ENCODE measurements at places on chromosomes 16 and 17. TPM values are rescaled to one million over a fixed set of nuclear protein-coding genes. Genes with fewer than 3 reads are reported as not detected.

DNA sequence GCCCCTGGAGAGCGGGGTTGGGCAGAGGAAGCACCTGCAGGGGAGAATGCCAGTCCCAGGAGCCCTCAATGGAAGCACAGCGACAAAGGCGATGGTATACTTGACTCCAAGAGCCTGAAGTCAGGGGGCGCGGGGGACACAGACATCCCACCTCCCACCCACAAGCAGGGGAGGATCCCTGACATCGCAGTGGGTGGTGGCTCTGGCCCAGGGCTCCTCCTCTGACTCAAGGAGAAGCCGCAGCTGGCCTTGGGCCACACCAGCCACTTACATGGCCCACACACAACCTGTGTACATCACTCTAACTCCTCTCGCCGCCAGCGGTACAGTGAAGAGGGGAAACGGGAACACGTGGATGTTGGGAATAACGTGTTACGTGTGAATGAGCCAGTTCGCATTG, 44.3 kb downstream of the FZD2 start:
- H3K36me3 ChIP-seq = no peaks in the 10 kb centered on the region
- no peak overlapping the region for H3K4me3 ChIP-seq
- peak; percentile 53 for DNase-seq
- no peaks in the 10 kb centered on the region for H3K27me3 ChIP-seq
- H3K4me1 ChIP-seq = peaks cover 4% of the 10 kb centered on the region

GRCh38 chr17:42275527-42276358, 448 bp downstream of the STAT5B start:
- peaks cover 15% of the 10 kb centered on the region for H3K4me1 ChIP-seq
- peak overlapping the region; percentile 82 for H3K27ac ChIP-seq
- no peaks in the 10 kb centered on the region for H3K36me3 ChIP-seq
- H3K27me3 ChIP-seq = no peaks in the 10 kb centered on the region

DNA sequence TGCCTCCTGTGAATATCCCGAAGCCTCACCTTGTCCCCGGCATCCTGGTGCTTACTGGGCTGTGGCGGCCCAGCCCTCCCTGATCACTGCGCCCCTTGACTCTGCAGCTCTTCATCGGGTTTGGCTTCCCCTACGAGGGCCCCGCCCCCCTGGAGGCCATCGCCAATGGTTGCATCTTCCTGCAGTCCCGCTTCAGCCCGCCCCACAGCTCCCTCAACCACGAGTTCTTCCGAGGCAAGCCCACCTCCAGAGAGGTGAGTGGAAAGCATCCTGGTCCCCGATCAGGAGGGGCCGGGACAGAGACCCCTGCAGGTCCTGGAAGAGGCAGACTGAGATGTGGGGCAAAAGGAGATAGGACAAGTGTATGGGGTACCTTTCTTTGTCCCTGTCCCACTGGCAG, 72.1 kb downstream of the MGAT5B start:
- H3K27ac ChIP-seq = no peak overlapping the region
- H3K36me3 ChIP-seq = no peaks in the 10 kb centered on the region
- no peak overlapping the region for H3K4me3 ChIP-seq

GRCh38 chr16:66419527-66419926, 7.6 kb upstream of the BEAN1 start:
- H3K4me3 ChIP-seq = no peak overlapping the region
- H3K4me1 ChIP-seq = no peaks in the 10 kb centered on the region
- no peak for DNase-seq
- H3K36me3 ChIP-seq = no peaks in the 10 kb centered on the region

GRCh38 chr17:58611331-58611730, 80.5 kb downstream of the TEX14 start:
- H3K36me3 ChIP-seq = no peaks in the 10 kb centered on the region
- H3K4me3 ChIP-seq = no peak overlapping the region
- no peaks in the 10 kb centered on the region for H3K27me3 ChIP-seq
- H3K4me1 ChIP-seq = peaks cover 3% of the 10 kb centered on the region

- peaks cover 9% of the 10 kb centered on the region for H3K36me3 ChIP-seq
- H3K4me3 ChIP-seq = no peak overlapping the region
- no peak for DNase-seq
- no peak overlapping the region for H3K27ac ChIP-seq
- H3K27me3 ChIP-seq = no peaks in the 10 kb centered on the region
Measured at GRCh38 chr16:3797473-3797872, 80.1 kb upstream of the TRAP1 start.

DNA sequence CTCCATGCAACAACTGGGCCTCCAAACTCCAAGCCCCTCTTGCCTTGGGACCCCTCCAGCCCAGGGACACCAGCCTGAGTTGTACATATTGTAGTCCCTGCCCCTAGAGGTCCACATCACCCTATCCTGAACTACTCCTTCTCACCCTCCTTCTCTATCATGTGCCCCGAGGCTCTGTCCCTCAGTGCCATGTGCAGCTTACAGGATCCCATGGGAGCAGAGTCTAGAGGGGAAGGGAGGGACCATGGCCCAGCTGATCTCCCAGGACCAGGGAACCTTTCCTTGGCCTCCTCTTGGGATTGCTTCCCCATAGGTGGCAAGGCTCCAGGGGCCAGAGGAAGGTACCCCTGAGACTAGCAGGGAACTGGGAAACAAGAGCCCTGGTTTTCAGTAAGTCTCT, 35.3 kb downstream of the TMEM132E start:
- H3K27ac ChIP-seq = no peak overlapping the region
- no peaks in the 10 kb centered on the region for H3K36me3 ChIP-seq
- no peak for DNase-seq
- H3K4me1 ChIP-seq = no peaks in the 10 kb centered on the region

DNA sequence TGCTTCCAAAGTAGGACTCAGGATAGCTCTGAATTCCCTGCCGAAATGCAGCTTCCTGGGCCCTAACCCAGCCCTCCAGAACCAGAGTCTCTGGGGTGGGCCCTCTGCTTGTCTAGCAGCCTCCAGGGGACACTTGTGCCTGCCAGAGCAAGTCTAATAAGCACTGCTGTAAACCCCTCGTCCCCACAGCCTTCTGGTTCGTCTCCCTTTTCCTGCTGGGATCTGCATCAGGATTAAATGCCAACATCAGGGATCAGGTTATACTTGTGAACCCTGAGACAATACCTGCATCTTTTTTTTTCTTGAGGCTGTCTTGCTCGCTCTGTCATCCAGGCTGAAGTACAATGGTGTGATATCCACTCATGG, 282.0 kb downstream of the SEC14L1 start:
- no peak overlapping the region for H3K27ac ChIP-seq
- no peak for DNase-seq
- H3K27me3 ChIP-seq = no peaks in the 10 kb centered on the region

KRT28 gene
- not detected for polyA plus RNA-seq

NUTF2 gene
- polyA plus RNA-seq = 164 TPM

KRT24 gene
- 0.08 TPM for polyA plus RNA-seq

EVI2B gene
- 27.7 TPM for polyA plus RNA-seq

Measured in lung (tissue), 17 donors.